ENCODE measurements at places on chromosomes 3 and 15. TPM values are rescaled to one million over a fixed set of nuclear protein-coding genes. Genes with fewer than 3 reads are reported as not detected.

The CRTC3 gene
- 10.7 TPM for total RNA-seq

The BCHE gene
- 9.5 TPM for total RNA-seq

The CPOX gene
- 63.3 TPM for total RNA-seq

DNA sequence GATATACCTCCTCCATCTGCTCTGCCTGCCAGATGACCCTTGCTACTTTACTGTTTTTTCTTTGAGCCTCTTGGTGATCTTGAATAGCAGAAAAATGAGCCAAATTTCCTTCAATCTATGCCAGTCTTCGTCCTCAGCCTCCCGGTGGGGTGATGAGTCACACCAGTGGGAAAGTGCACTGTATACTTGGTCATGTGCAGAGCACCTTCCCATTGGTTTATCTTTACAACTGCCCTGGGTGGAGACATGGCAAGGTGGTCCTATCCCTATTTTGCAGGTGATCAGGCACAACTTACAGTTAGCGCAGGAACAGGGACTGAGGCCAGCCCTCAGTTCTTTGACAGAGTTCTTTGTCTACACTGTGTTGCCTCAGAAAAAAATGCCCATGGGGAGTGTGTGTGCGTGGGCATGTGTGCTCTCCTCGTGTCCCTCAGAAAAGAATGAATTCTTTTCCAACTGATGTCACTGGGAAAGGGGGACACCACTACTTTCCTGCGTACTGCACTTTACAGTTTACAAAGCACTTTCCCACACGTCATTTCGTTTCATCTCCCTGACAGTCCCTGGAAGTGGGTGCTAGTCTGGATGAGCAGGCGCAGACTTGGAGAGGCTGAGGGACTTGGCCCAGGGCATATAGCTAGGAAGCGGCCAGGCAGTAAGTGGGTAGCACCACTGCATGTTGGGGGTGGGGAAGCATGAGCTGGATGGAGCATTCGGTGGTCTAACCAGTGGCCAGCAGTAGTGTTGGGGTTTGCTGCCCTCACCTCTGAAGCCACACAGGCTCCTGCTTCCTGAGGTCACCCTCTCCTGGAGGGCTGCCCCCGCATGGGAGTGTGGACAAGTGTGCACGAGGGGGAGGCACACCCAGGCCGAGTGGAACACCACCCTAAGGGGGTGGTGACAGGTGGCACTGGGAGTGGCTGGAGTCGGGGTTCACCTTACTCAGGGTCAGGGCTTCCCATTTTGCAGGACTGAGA, 24.1 kb downstream of the SMAD3 start:
- DNase-seq = peak; percentile 79

DNA sequence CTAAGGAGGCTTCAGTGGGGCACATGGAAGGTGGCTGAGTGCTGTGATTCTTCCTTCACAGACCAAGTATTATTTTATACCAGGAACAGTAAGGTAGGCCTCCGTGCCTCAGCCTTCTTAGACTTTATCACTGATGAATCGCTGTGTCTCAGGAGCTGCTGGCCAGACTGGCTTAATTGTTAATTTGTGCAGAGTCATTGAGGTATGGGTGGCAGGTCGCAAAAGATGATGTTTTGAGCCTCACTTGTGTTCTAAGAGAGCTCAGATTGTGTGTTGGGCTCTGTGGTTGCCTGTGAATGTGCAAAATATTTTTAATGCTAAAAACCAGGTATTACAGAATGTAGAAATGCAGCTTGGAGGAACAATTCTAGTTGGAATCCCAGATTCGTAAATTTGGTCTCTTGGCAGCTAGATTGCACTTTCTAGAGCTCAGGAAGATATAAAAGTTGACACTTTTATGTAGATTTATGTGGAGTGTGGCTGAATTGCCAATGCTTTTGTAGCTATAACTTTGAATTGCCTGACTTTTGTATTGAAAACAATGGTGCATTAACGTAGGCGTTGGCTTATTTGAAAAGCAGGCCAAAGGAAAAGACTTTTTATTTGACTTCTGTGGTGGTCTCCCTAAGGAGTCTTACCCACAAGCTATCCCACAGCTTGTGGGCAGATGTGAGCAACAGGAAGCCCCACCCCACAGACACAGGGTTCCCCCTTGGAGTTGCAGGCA, 53.4 kb downstream of the LARS2 start:
- DNase-seq = no peak

All from RPMI7951 (cell line).